ENCODE measurements at places on chromosomes 1 and 21.

DNA sequence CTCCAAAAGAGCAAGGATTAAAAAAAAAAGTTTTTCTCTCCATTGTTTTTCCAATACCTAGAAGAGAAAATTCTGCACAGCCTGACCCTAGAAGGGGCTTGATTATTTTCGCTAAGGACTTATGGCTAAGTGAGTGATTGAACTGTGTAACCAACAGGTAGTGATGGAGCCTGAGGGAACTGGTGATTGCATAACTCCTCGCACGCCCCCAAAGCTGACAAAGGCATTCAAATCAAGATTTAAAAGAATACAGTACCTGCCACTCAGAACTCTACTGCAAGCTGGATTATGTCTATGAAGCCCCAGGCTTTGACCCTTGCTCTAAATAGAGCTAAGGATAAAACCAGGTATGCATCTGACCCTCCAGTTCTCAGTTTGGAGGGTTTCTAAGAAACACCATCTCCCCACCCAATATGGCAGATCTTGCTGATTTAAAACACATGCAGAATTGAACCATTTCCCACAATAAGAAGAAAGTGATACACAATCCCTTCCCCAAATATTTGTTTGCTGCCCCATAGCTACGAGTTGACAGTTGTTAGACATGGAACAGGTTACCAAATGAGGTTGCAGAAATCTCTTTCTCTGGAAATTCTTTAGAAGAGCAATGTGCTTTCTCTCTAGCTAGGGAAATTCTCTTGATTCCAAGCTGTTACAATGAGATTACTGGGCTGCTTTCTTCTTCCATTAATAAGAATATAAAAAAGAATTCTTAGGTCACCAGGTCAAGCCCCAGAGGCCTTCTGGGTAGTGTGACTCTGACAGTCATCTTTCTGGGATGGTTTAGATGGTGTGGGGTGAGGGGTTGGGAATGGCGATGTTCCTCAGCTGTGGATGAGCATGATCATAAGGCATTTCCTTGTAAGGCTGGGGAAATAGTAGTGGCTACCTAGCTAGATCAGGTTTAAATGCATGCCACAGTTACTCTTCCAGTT is 35.1 kb downstream of the FGGY start:
- DNase-seq: no peak

- DNase-seq: no peak
Observed at GRCh38 chr1:222818171-222818570, 3.3 kb downstream of the DISP1 start.

- DNase-seq: no peak
Observed at GRCh38 chr1:53359934-53360276, 32.0 kb upstream of the LRP8 start.

GRCh38 chr1:6348511-6349191 is 44.9 kb downstream of the ACOT7 start:
- no peak for DNase-seq

- no peak for DNase-seq
Observed at GRCh38 chr1:240739754-240740153, 127.8 kb upstream of the GREM2 start.

- no peak for DNase-seq
Observed at GRCh38 chr1:173408886-173409285, 68.2 kb upstream of the PRDX6 start.

DNA sequence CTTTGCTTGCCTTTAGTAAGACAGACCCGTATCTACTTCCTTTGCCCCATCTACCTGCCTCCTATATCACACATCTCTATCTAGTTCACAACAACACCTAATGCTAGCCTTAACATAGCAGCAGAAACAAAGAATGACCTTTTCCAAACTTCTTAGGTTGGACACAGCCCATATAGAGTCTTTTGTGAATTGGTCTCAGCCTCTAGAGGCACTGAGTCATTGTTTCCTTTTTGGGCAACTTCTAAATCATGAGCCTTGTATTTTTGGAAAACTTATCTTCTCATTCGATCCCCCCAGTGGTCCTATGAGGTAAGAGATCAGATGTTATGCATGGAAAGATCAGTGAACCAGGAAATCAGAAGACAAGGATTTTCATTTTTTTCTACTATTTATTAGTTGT is 679.4 kb upstream of the USP24 start:
- DNase-seq: no peak

- DNase-seq: peak; percentile 2
Observed at GRCh38 chr1:25067518-25068251, 137.6 kb upstream of the RUNX3 start.

DNA sequence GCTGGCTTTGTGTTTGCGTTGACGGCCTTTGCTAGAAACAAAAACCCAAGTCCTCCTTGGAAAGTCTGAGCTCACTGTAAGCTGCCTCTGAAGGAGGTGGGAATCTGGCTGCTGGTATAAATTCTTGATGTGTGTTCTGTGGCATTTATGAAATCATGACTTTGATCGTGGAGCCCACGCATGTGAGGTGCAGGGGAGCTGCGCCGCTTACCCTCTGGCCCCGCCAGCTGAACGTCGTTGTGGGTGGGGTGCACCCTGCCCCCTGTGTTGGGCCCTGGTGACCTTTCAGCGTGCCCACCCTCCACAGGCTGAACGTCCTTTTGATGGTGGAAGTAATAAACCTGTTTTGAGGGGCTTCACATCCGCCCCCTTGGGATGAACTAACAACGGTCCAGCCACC is 21.2 kb upstream of the DIP2A start:
- DNase-seq: no peak

DNA sequence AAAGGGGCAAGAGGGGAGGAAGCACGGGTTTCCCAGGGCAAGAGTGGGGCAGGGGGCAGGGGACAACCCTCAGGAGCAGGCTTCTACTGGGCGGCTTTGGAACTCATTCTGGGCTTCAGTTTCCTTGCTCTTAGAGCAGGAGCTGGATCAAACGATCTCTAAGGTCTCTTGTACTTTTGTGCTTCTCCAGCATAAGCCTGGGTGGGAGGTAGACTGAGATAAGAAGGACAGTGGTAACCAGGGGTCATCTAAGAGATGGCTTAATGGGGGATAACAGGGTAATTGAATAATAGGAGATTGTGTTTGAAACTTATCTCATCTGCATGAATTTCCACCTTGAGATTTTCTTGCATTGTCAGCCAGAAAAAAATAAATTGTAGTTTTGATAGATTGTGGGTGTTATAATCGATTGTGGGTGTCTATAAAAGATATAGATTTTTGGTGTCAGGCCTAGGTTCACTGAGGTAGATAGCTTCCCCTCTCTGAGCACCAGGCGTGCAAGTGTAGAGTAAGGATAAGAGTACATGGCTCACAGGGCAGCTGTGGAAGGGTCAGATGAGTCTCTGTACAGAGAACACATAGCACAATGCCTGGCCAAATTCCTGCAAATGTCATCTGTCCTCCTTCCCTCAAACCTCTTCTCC is 68.0 kb downstream of the CD58 start:
- DNase-seq: no peak

DNA sequence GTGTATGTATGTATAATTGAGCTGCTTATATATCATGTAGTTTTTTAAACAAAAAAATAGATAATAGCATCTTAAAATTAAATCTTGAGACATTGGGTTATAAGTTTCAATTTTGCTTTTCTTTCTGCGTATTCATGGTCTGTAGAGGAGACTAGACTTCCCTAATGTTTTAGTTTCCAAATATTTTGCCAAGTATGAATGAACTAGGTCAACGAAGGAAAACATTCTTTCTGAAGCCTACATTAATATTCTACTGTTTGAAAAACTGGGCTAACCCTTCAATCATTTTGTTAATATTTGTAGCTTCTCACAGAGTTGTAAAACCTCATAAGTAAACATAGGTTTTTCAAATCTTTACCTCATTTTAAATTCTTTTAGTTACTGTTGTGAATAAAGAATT is 592.7 kb downstream of the USP25 start:
- no peak for DNase-seq

DNA sequence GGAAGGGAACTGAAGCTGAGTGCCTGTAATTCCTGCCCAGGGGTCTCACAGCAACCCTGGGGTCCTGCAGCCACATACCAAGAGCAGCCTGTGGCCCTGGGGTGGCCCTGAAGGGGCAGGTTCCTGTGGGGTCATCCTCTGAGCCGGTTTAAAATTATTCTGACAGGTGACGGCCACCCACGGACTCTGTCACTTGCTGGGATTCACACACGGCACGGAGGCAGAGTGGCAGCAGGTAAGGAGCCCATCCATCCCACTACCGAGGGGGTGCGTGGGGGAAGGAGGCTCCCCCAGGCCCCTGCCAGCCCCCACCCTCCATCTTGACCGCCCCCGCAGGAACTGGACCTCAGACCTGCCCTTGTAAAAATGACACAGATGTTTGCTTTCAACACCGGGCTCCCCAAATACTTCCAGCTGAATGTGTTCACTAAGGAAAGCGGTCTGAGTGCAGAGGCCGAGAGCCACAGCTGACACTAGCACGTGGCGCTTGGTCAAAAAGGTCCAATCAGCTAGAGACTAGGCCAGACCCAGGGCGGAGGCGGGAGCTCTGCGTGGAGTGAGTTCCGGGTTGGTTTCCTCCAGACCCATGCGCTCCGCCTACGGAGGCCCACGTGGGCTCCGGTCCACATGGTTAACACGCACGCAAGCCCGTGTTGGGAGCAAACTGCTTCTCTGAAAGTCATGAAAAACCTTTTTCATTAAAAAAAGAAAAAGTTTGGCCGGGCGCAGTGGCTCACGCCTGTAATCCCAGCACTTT is 10.0 kb downstream of the YBEY start:
- DNase-seq: no peak

- DNase-seq: no peak
Observed at GRCh38 chr21:25657140-25657539, 18.1 kb downstream of the JAM2 start.

DNA sequence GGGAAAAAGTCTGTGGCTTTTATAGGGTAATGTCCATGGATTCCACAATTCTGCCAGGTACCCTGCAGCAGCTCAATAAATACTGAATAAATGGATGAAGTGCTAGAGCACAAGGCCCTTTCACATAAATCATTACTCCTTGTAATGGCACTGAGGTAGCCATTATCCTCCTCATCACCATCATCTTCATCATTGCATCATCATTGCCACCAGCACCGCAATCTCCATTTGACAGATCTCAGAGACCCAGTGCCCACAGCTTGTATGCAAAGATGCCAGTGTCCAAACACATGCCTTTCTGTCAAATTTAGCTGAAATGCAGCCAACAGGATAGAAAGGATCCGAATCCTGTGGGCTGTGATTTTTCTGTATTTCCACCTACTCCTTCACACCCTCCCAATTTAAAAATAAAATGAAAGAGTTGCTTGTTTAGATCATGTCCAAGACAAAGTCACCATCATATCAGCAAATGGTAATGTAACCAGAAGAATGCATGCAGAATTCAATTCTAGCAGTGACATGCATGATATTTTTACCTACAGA is 17.4 kb downstream of the DAB1 start:
- no peak for DNase-seq

DNA sequence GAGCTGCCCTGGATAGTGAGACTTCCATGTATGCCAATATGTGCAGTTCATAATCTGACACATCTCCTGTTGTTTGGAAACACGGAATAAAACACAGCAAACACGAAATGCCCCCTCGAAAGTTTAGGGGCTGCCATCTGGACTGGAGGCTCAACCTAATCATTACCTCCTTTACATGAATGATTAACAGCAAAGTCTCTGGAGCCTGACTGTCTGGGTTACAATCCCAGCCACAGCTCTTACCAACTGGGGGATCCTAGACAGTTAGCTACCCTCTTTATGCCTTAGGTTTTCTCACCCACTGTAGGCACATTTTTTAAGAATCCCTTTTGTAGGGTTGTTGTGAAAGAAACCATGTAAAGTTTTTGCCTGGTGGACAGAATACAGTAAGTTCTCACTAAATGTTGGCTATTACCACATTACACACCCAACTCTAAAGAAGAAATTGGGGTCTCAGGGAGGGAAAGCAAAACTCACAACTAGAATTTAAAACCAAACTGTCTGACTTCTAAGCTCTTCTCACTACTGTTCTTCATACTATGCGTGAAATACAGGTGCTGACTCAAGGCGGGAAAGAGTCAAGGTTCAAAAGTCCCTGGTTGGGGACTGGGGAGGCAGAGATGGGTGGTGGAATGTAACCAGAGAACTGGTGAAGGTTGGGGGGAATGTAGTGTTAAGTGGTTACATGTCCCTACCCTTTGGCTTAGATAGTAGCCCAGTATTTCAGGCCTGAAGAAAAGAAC is 24.2 kb downstream of the CYP4A22 start:
- no peak for DNase-seq

GRCh38 chr1:107965110-107965991 is at the start of gene VAV3:
Gene VAV3, minus strand, starts transcription at chr1:107965180. Its CDS starts 311 bp downstream, at chr1:107964869.
- peak; percentile 78 for DNase-seq

GRCh38 chr1:51729824-51730301 is 113.0 kb downstream of the OSBPL9 start:
- peak; percentile 3 for DNase-seq

- no peak for DNase-seq
Observed at GRCh38 chr1:222093518-222093917, 351.6 kb upstream of the DUSP10 start.

GRCh38 chr1:217268058-217268457 is 362.8 kb downstream of the GPATCH2 start:
- no peak for DNase-seq

DNA sequence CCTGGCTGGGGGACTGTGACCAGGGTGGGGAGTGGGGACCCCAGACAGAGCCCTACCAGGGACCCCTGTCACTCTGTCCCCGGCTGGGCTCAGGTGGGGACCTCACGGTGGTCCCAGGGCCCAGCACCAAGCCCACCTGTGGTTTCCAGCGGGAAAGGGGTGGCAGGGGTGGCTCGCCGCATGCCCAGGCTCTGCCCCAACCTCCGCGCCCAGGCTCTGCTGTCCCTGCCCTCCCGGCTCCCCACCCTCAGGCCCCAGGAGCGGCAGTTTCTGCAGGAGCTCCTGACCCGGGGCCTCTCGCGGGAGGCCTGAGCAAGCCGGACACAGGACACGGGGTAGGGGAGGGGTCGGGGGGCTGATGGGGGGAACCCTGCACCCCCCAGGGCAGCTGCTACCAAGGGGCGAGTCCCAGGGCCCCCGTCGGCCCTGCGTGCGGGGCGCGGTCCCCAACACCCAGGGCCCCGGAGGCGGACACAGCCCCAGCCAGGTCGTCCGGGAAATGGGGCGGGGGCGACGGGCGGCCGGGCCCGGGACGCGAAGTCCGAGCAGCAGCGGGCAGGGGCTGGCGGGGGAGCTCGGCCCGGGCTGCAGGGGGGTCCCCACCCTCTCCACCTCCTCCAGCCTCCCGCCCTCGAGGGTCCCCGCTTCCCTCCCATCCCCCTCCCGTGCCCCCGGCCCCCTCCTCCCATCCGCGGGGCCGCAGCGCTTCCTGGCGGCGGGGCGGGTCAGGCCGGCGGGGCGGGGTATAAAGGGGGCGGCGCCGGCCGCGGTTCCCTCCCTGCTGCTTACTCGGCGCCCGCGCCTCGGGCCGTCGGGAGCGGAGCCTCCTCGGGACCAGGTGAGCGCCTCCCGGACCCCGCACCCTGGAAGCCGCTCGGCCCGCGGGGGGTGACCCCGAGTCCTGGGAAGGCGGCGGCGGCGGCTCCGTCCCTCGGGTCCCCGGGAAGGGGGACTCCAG is at the start of gene COL6A2:
Gene COL6A2 (plus strand): TSS at position 777 of the 958 bp plus-strand sequence.
- no peak for DNase-seq

GRCh38 chr1:35190784-35191183 is 2.2 kb downstream of the SFPQ start:
- no peak for DNase-seq

GRCh38 chr1:33042831-33043230 is 6.1 kb upstream of the AK2 start:
- no peak for DNase-seq

- no peak for DNase-seq
Observed at GRCh38 chr1:14173598-14173997, 424.9 kb upstream of the KAZN start.

All from NCI-H526 treated with DMSO at 0.1 percent for 48 hours (cell line).